CD4-positive, alpha-beta T cell treated with Interleukin-21 for 1 hour (primary cell): ENCODE measurements at places on chromosomes 5 and 9.
A peak's percentile ranks its signal among the peaks of the same experiment; 100 is the strongest.

GRCh38 chr5:37876943-37877342 is 37.1 kb upstream of the GDNF start:
- no peak for DNase-seq

- no peak for DNase-seq
Measured at GRCh38 chr5:33761139-33761538, 130.7 kb downstream of the ADAMTS12 start.

DNA sequence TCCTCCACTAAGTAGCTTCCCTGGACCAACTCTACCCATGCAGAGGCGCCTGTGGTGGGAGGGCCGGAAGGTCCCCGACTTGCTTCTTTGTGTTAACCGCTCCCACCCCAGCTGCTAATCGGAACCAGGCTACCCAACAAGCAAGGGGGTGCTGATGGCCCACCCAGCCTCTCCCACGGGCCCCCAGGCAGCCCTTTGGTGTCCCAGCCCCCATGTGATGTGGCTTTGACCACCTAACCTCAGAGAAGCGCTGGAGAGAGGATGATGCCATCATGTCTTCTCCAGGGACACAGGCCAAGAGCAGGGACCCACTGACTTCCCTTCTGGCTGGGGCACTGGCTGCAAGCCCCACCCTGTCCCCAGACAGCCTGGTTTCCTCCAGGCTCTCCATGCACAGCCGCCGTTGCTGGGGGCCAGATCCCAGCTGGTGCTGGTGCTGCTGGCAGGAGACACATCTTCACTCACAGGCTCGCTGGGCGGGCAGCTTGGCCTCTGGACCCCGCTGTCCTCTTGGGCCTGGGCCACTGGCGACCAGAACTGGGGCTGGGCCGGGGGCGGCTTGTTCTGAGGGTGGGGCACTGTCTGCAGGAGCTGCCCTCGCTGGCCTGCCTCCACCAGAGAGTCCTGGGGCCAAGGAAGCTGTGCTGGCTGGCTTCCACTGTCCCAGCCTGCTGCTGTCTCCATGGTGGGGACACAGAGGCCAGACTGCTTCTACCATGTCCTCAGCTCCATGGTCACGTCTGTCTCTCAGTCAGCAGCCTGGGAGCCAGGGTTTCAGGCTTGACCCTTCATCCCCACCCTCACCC is 27.8 kb downstream of the LAMC3 start:
- no peak for DNase-seq

DNA sequence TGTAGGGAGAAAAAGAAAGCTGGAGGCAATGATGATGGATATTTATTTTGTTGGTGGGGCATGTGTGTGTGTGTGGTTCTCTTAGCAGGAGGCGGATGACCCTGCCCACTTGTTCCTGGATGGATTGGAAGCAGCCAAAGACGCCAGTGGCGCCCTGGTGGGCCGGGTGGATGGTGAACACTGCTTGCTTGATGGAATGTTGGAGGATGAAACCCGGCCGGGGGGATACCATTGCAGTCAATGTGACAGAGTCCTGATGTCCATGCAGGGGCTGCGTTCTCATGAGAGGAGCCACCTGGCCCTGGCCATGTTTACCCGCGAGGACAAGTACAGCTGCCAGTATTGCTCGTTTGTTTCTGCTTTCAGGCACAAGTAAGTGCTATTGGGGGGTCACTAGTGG is 69.2 kb downstream of the ZNF462 start:
- DNase-seq = no peak

- DNase-seq = no peak
Measured at GRCh38 chr5:173625673-173626504, 9.4 kb upstream of the BOD1 start.

DNA sequence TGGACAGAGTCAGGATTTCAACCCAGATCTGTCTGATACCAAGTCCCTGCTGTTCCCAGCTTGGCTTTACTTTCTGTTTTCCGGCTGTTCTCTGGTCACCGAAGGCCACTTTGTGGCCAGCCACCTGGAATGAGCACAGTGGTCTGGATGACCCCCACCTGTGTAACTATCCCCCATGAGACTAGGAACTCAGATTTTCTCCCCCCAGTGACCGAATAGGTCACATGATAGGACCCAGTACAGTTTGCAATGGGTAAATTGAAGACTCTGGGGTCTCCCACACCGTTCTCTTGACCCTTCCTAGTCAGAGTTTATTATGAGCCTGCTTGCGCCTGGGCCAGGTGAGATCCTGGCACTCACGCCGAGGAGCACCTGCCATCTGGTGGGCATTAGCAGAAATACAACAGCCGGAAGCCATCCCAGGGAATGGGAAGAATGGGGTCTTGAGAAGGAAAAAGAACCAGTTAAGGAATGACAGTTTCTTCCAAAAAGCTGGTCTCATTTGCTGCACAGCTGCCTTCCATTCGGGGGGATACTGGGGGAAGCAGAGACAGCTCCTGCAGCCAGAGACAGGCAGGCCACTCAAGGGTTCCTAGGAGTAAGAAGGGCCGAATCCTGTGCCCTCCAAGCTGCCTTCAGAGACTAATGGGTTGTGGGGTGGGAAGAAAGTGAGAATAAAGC is 7.1 kb downstream of the PHYHD1 start:
- DNase-seq = peak; percentile 60

GRCh38 chr5:151183456-151184245 is 26.1 kb upstream of the ANXA6 start:
- DNase-seq = no peak

DNA sequence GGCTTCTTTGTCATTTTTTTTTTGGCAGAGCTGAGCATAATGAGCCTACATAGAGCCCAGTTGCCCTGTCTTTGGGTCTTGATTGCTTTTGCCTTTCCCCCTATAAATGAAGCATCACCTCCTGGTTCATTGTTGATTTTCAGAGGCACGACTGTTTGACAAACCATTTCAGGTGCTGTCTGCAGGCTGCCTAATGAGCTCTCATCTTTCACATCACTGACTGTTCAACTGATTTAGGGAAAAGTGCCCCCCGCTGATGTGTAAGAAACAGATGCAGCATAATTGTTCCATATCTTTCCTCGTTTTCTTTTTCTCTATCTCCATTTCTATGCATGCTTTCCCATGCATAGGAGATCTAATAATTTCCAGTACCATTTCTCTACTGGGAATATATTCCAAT is 338.6 kb downstream of the TMEM38B start:
- no peak for DNase-seq

DNA sequence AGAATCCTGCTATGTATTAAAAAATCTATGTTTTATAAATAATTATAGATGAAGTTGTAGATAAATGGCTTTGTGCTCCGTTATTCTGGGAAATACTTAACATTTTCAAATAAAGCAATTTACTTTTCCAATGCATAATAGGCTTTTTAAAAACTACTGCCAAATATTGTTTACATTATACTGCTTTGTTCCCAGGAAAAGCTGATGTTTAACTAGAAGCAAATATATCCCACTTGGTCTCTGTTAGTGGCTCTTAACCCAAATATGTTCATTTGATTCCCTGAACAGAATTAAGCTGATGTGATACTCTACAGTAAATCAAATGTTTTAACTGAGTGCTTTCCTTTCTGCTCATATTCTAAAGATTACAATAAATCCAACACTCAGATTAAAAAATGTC is 326.3 kb downstream of the SLCO4C1 start:
- DNase-seq = no peak

DNA sequence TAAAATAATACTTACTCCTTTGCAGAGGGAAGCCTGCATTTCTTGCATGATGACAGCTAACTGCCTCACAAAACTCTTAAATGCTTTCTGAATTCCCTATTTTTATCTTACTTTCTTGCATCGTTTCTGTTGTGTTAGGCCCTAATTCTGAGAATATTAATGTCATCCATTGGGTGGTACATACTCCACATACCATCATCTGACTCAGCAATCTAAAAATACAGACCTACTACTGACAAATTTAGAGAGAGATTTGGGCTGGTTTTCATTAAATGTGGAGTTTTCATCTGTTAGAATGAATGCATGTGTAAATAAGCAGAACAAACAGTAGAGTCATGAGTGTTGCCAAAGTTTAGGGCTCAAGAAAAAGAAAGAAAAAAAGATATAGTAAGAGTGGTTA is 26.5 kb upstream of the KCNN2 start:
- DNase-seq = no peak

DNA sequence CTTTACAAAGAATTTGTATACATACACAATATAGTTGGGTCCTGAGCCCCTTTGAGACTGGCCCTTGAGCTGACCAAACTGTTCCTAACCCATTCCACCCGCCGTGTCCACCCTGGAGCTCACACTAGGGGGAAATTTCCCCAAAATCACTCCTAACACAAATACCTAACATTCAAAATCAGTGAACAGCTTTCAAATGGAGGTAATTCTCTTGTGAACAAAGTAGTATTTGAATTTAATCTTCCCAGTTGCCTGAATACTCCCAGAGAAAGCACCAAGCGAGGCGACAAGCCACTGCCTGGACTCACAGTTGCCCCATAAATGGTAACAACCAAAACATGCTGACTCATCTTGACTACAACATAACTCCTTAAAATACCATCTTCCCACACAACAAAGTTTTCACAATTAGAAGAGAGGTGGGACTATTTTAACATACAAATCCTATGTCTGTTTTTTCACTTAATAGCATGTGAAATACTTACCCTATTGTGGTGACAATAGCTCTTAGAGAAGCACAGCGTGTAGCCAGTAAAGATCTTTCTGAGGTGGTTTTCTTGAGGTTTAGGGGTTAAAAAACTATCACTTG is 31.7 kb upstream of the SCAMP1 start:
- DNase-seq = no peak

- no peak for DNase-seq
Measured at GRCh38 chr5:54659700-54660131, 142.2 kb downstream of the SNX18 start.

GRCh38 chr9:127980060-127980705 is 606 bp downstream of the EEIG1 start:
- DNase-seq = peak; percentile 59

DNA sequence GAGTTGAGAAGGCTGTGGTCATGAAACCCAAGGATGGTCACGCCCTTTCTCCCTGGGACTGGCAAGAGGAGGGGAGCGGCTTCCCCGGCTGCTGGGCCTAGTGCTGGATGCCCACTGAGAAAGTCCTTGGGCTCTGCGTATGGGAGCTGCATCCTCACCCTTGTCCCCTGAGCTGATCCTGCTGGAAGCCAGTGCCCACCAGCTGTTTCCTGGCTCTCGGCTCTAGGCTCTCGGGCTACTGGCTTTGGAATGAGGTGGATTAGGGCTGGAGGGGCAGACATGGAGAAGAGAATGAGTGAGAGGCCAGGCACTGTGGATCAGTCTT is 149.3 kb upstream of the PPP1R26 start:
- no peak for DNase-seq

DNA sequence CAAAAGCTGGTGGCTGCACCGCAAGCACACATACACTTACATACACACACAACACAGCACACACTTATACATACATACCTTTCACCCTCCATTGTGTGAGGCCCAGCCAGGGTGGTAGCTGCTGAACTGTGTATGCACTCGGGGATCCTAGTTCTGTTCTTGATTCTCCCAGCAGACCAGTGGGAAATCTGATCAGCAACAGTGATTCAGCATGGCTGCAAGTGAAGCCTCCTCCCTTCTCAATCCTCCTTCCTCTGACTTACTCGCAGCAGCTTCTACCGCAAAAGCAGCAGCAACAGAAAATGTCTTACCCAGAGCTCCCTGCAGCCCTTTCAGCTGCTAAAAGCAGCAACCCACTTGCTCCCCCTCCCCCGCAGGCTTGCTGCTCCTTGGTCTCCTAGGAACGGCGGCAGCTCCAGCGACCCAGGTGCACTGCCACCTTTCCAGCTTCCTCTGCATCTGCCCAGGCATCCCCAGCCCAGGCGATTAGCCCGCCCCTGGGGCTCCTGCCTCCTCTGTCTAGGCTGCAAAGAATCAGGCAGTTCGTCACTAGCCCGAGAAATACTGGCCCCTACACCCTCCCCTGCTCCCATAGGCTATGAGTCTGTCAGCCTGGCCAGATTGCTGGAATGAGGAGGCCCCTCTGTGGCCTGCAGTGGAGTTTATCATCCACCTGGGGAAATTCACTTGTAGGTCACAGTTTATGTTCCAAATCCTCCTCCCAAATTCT is at the start of gene KLHL3:
Gene KLHL3 (minus strand): TSS at position 535 of the 730 bp plus-strand sequence. CDS start 443 bp downstream, at position 92.
- DNase-seq = peak; percentile 15

- no peak for DNase-seq
Measured at GRCh38 chr5:96315431-96315830, 117.6 kb downstream of the PCSK1 start.

DNA sequence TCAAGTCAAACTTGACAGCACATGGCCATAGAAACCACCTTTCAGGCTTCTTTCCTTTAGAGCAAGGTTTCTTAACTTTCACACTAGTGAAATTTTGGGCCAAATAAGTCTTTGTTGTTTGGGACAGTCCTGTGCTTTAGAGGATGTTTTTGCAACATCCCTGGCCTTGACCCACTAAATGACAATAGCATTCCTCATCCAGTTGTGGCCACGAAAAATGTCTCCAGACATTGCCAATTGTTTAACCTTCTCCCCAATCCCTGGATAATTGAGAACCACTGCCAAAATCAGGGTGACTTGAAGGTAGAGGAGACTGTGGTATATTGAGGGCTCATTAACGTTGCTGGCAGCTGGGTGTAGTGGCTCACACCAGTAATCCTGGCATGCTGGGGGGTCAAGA is 72.0 kb downstream of the ALDH1A1 start:
- DNase-seq = no peak

GRCh38 chr5:176559683-176560082 is 10.5 kb downstream of the CDHR2 start:
- peak; percentile 55 for DNase-seq

DNA sequence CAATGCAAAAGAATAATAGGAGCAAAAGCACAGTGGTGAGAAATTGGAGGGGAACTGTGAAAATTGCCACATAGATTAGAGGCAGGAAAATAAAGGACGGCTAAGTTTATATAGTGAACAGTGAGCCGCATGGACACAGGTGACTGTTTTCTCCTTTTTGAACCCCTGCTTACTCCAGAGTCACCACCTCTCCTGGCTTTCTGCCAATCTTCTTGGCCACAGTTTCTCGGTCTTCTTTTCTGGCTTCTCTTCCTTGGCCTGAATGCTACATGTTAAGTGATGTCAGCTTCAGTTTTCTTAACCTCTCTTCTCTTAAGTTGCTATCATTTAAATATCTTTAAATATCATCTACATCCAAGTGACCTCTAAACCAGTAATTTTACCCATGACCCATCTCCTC is 47.3 kb upstream of the CDKN2B start:
- no peak for DNase-seq

DNA sequence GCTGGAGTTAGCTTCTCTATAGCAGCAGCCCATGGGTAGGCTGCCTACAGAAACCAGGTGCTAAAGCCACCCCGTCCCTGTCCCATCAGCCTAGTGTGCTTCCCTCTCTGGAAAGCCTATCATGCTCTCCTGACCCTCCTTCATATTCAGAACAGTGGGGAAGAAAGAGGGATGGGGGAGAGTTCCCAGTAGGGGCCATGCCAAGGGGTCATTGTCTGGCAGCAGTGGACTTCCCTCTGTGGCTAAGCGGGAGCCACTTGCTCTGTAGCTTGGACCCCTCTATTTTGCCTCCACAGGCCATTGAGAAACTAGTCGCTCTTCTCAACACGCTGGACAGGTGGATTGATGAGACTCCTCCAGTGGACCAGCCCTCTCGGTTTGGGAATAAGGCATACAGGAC is 17.5 kb downstream of the PTPA start:
- DNase-seq = no peak
